ENCODE measurements at places on chromosomes 5 and 9.
A peak's percentile ranks its signal among the peaks of the same experiment; 100 is the strongest.

DNA sequence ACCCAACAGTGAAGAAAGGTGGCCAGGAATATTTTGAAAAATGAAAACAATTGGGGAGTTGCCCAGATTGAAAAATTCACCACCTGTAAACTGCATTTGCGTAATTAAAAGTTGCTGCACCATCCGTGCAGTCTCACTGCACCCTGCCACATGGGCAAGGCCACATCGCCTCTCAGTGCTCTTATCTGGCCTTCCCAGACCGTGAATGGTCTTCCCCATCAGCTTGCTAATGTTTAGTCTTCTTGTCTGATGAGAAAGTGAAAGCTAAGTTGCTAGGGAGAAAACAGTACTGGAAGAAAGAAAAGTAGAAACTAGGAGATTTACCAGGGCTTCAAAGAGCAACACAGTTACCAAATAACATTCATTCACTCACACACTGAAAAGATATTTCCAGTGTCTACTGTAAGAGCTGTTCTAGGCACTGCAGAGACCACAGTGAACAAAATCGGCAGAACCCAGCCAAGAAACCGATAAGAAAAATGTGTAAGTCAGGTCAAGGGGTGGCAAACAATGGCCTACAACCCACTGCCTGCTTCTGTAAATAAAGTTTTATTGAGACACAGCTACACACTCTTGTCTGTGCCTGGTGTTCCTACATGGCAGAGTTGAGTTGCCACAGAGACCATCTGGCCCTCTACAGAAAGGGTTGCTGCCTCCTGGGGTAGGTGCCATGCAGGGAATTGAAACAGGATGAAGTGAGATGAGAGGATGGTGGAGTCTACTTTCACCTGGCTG is 51.2 kb upstream of the CTSL start:
- DNase-seq = no peak

GRCh38 chr5:133714161-133714915 is 102.0 kb upstream of the FSTL4 start:
- DNase-seq = no peak

GRCh38 chr5:63805151-63805550 is 157.1 kb downstream of the HTR1A start:
- no peak for DNase-seq

- DNase-seq = no peak
These were observed 16.4 kb upstream of the UBTD2 start for GRCh38 chr5:172299916-172300439.

DNA sequence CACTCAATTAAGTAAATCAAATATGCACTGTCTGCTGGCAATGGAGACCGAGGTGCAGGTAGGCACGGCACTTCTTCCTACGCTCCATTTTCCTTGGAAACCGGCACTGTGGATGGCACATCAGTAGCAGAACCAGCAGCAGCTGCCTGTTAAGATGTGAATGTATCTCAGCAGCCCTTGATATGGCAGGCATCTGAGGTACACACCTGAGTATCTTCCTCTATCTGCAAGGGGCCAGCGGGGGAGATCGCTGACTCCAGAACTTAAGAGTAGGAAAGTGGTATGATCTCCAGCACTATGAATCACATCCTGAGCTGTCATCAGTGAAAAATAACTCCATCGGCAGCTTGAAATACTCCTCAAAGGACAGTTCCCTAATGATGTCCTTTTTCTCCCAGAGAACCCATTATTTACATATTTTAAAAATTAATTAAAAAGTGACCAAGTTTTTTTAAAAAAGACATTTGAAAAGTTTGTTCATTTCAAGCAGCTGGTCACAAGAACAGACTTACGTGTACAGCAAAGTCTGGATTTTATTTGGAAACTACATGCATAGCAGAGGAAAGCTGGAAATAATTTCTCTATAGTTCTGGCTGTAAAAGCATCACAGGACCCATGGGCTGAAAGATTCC is 97.1 kb downstream of the ADAMTS12 start:
- DNase-seq = no peak

GRCh38 chr5:80387063-80387768 is 20.6 kb upstream of the ZFYVE16 start:
- no peak for DNase-seq

DNA sequence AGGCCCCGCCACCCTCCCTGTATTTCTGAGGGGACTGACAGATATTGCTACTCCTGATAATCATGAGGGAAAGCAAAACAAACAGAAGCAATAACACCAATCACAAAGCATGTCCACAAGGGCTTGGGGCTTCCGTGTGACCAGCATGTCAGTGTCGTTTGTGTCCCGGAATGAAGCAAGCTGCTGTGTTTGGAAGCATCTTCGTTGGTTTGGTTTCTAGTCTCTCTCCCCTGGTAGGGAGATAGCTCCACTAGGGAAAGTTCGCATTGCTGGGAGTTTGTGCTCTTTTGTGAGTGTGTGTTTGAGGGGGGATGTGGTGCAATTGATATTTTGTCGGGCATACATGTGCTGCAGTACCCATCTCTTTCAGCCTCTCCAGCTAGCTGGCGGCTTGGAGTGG is 1.4 kb downstream of the GRIA1 start:
- DNase-seq = no peak

GRCh38 chr9:69190863-69191181 is 16.7 kb downstream of the TJP2 start:
- no peak for DNase-seq

DNA sequence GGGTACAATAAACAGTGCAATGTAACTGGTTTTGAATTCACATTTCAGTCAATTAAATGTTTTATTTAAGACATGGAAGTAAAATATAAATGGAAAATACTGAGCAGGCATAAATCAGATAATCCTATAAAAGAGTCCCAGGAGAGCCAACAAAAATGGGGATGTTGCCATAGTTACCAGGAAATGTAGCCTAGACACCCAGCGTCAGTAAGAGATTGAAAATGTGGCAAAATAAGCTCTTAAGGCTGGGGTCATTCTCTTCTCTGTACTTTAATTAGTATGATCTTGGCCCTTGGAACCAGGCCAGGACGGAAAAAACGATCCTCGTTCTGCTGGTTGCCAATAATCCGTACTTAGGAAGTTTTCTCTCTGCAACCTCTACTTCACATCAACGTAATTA is 18.9 kb upstream of the RASEF start:
- DNase-seq = no peak

DNA sequence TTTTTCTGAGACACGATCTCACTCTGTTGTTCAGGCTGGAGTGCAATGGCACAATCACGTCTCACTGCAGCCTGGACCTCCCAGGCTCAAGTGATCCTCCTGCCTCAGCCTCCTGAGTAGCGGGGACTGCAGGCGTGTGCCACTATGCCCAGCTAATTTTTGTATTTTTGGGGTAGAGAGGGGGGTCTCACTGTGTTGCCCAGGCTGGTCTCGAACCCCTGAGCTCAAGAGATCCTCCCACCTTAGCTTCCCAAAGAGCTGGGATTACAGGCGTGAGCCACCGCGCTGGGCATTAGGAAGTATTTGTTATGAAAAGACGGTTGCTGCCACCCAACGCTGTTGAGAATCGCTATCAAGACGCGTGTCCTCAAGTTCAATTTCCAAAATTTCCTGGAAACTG is 180.9 kb upstream of the TBCA start:
- no peak for DNase-seq

GRCh38 chr9:114089206-114089840 is 9.8 kb downstream of the KIF12 start:
- DNase-seq = no peak

GRCh38 chr5:99023330-99023729 is 94.5 kb upstream of the CHD1 start:
- no peak for DNase-seq

GRCh38 chr9:36976371-36977030 is 57.6 kb downstream of the PAX5 start:
- no peak for DNase-seq

DNA sequence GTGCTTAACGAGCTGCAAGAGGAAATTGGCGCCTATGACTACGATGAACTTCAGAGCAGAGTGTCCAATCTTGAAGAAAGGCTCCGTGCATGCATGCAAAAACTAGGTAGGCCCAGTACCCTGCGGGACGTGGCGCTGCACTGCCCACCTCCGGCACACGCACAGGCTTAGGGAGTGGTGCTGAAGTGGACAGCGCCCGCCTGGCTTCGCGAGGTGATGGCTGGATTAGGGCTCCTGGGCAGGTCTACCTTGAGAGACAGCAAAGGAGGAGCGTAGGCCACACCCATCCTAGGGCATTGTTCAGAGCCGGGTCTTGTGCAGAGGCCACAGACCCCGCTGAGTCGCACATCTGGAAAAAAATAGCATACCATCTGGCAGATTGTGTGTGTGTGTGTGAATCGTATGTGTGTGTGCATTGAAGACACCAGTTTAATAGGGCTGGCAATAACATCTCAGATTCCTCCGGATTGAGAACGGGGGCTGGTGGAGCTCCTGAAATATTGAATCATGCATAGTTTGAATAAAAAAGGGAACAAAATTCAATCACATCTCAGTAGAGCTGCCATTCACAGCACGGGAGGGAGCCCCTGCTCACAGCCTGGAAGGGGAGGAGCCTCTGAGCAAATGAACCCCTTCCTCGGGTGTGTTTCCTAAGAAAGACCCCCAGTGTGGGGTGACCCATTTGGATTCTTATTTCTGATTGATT is 11.1 kb downstream of the OLFM1 start:
- DNase-seq = no peak

DNA sequence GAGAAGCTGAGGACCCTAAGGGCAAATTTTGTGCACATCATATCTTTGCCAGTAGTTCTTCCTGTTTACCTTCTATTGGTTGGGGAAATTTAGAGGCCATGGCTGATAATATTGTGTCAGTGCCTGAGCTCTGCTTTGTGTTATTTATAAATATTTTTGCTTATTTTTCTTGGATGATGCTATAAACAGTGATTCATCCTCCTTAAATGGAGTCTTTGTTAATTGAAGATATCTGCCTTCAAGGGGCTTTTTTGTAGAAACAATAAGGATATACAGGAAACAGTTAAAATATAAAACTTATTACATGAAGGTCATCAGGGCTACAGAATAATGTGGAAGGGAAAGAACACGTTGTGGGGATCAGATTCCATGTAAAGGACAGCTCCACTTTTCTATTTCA is 78.0 kb downstream of the PAM start:
- DNase-seq = no peak

- DNase-seq = peak; percentile 49
These were observed 249.2 kb upstream of the CCNH start for GRCh38 chr5:87661784-87662566.

GRCh38 chr5:6404129-6404528 is 25.8 kb upstream of the MED10 start:
- DNase-seq = no peak

GRCh38 chr5:93887678-93888077 is 146.3 kb upstream of the POU5F2 start:
- DNase-seq = no peak

DNA sequence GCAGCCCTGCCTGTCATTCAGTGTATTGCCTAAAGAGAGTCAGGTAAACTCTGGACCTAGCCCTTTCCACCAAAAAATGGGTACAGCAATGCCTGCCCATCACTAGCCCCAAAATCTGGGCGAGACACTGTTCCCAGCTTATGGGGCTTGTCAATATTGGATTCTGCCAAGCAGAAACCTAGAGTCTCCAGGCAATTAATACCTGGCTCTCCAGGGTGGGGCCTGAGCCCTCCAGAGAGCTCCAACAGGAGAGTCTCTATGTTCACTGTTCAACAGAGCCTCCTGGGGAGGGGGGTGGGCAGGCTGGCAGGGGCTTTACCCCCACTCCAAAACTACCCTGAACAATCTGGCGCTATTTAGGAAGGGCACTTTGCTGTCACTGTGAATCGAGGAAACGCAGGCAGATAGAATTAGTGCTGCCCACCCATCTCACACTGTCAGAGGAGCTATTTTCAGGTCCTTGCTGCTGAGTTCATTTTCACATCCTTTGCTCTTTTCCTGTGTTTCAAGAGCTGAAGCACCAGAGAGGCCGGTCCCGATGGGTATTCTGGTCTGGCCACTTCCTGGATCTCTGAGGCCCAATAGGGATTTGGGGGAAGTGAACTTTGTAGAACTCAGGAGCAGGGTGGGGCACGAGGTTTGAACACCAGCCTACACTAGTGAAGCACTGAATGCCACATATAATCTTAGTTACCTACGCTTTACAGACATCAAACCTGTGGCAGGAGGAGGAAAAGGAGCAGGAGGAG is 121.8 kb downstream of the C5orf15 start:
- DNase-seq = no peak

- DNase-seq = no peak
These were observed 1.1 kb downstream of the SLIT3 start for GRCh38 chr5:169299663-169300467.

DNA sequence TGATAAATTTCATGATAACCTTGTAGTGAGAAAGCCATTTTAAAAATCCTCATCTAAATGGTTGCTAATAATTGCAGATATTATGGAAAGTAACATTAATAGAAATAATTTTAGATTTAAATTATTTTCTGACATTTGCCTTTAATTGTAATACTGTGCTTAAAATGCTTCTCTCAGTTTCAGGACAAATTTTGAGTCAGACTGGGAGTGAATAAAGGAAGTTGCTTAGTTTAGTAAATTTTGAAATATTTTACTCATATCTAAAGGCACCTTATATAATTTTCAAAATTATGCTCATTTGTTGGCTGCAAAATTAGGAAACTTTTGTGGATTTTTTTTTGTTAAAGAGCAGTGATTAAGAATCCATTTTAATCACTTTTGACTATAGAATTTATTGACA is 93.8 kb downstream of the CSNK1G3 start:
- DNase-seq = no peak

GRCh38 chr5:150588596-150588890 is 51.9 kb upstream of the SYNPO start:
- no peak for DNase-seq

GRCh38 chr9:112002847-112003457 is 106.3 kb downstream of the UGCG start:
- no peak for DNase-seq

GRCh38 chr5:55177078-55177477 is 4.1 kb upstream of the CDC20B start:
- no peak for DNase-seq

- DNase-seq = no peak
These were observed 462.5 kb upstream of the TYRP1 start for GRCh38 chr9:12230708-12231107.

GRCh38 chr5:8079056-8079455 is 210.1 kb downstream of the MTRR start:
- no peak for DNase-seq
